Bone marrow (tissue), 2 donors: ENCODE measurements at places on chromosomes 2 and 18.

GRCh38 chr2:20596193-20596972 is 54.5 kb downstream of the HS1BP3 start:
- DNase-seq: no peak

GRCh38 chr2:56009758-56010458 is 86.3 kb upstream of the EFEMP1 start:
- DNase-seq: no peak

DNA sequence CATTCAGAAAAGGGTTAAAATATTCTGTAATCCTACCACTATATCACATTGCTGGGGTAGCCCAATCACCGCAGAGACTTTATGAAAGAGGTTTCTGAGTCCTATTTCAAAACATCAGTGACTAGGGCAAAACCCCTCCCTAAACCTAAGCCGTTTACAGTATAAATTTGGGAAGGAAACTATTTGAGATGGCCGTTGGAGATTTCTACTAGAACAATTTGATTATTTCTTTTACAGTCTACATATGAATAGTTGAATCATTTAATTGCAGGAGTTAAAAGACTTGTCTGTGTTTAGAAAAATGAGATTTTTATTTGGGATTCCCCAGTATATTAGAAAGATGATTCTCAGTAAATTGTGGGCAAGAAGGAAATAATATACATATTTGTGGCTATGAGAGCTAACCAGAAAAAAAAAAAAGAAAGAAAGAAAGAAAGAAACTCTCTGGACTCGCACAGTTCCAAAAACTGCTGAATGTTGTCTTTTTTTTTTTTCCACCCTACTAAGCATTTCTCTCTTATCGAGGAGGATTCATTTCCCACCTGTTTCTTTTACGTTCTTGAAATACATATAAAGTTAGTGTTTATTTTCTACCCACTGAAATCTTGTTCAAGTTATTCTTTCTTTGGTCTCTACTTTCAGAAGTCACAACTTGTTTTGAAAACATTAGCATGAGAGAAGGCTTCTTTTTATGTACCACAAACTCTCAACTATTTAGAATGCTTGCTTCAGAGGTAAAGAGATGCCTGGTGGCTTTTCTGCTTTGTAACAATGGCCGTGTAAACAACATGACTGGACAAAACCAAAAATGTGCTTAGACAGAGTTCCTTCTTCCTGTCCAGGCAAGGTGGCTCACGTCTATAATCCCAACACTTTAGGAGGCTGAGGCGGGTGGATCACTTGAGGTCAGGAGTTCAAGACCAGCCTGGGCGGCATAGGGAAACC is 65.9 kb downstream of the BCL2 start:
- no peak for DNase-seq

DNA sequence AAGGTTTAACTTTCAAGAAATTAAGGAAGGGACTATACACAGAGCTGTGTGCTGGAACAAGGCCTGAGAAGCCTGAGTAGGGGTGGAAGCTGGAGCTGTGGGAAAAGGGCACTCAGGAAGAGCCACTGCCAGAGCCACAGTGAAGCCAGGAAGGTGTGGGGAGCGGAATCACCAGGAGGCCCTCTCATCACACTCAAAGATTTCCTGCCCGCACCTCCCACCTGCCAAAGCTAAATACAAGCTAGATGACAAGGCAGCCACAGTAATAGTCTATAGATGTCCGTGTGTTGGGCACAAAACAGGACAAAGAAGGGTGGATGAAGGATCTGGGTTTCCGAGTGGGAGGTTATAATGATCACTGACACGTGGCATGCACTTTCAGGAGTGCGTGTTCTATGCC is 126.0 kb downstream of the ZNF532 start:
- DNase-seq: no peak

GRCh38 chr2:176854878-176855277 is 357.7 kb upstream of the HNRNPA3 start:
- DNase-seq: no peak

GRCh38 chr2:62136956-62137830 is 58.7 kb upstream of the B3GNT2 start:
- no peak for DNase-seq

- DNase-seq: no peak
These were observed 41.9 kb downstream of the FOSL2 start for GRCh38 chr2:28434600-28434989.

GRCh38 chr2:186069676-186070075 is 331.1 kb downstream of the FSIP2 start:
- DNase-seq: no peak

DNA sequence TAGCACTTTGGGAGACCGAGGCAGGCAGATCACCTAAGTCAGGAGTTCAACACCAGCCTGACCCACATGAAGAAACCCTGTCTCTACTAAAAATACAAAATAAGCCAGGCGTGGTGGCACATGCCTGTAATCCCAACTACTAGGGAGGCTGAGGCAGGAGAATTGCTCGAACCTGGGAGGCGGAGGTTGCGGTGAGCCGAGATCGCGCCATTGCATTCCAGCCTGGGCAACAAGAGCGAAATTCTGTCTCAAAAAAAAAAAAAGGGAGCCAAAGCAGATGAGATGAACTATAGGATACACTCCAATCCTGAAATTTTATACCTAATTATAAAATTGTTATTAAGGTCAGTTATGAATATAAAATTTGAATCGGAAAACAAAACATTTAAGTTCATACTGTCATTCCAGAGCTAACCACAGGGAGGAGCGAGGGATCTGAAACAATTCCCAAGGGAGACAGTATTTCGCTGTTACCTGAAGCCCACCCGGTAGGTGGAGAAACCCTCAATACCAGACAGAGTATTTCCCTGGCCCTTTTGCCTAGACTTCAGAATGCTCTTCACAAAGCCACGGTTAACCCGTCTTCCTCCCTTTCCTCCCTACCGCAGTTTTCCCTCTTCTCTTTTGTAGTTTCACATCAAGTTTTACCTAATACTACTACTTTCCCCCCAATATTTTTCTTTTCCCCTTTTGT is 1.4 kb downstream of the PPM1G start:
- DNase-seq: no peak

- DNase-seq: no peak
These were observed 286.5 kb downstream of the PHLPP1 start for GRCh38 chr18:63001861-63002260.

DNA sequence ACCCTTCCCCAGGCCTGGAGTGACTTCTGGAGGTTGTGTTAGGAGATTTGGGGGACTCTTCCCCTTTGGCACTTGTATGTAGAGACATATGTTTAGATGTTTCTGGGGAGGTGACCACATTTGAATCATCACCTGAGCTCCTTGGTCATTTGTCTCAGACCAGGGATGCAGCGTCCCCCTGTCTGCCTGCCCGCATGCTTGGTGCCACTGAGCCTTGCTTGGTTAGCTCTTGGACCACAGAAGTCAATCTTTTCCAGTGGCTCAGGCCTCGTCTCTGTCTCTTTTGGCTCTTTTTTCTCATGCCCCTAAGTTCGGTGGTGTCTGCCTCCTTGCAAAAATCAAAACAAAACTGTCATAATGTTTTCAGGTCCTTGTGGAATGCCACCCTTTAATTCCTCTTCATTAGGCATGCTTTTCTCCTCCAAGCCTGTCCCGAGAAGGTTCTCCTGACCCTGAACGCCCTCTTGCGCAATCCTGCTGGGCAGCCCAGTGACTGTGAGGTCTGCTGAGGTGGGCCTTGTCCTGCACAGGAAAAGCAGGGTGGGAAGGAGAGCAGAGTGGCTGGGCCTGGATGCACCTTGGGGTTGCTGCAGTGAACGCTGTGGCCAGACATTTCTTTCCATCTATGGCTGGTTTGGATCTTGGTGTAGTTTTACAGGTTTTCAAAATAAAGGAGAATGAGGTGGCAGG is 24.9 kb downstream of the GLI2 start:
- DNase-seq: no peak

DNA sequence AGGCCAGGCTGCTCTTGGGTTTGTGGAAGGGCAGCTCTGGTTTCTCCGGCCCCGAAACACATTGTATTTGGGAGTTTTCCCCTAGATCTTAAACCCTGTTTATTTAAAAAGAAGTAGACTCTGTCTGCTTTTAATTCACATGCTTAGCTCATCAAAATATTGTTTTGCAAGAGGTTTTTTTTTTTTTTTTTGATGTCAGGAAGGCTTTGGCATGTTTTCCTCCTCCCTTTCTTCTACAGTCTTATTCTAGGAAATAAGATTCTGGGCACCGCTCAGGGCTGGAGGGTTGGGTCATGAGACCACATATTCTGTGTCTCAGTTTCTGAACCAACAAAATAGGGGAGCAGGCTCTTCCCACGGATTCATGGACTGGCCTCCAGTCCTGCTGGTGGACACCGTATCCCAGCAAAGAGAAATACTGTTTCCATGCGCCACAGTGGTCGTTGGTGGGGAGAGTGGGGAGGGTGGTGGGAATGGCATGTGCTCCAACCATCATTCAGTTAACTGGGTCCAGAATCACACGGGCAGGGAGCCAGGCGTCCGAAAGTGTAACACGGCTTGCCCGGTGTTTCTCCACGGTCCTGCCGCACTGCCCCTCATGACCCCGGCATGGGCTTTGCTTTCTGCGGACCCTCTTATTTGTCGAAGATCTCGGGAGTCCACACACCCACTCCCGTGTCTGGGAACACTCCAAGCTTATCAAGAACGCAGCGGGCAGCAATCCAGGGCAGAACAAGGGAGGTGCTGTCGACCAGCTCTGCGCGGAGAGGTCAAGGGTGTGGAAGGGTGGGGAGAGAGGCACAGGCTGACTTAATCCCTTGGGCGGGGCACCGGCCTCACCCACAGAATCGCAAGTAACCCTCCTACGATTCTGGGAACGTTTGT is 176.7 kb downstream of the GLI2 start:
- no peak for DNase-seq
